ENCODE measurements at places on chromosomes 1 and 21.
A peak's percentile ranks its signal among the peaks of the same experiment; 100 is the strongest.

- no peak for DNase-seq
Observed at GRCh38 chr1:21879928-21880618, 57.0 kb downstream of the HSPG2 start.

DNA sequence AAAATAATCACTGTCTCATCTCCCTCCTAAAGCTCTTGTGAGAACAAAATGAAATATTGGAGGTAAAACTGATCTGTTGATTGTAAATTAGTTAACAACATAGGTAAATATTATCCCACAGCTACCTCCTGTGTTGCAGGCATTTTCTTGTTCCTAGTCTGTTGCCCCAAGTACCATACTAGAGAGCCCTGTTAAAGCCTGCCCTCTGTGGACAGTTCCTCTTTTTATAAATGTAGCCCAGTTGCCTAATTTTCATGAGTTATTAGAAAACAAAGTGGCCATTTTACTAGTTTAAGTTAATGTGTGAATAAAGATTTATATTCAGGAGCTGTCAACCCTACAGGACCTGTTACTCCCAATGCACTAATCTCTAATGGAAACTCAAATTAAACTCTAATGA, 180.0 kb upstream of the KCND3 start:
- no peak for DNase-seq

DNA sequence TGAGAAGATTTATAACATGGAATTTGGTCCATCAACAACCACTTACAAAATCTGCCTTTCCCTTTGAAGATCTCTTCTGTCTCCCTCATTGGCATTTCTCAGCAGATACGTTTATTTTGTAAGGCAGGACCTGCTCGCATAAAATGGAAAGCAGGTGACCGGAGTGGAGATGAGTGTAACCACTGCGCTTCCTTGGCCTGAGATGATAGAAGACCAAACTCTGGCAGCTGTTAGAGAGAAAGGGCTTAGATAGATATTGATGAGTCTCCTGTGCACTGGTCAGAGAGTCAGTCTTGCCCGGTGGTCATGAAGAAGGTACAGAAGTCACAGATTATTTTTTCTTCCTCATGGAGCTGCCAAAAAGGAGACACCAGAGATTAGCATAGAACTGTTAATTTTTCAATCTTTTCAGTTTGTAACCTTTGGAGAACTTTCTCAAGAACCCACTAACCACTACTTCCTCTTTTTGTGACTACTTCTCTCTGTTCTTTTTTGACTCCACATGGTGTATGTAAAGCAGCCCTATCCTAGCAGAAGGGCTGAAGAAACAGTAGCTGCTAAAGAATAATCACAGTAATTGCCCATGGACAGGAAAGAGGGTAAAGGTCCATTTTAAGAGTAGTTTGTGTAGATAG, 47.6 kb downstream of the FCRL3 start:
- DNase-seq = peak; percentile 71

DNA sequence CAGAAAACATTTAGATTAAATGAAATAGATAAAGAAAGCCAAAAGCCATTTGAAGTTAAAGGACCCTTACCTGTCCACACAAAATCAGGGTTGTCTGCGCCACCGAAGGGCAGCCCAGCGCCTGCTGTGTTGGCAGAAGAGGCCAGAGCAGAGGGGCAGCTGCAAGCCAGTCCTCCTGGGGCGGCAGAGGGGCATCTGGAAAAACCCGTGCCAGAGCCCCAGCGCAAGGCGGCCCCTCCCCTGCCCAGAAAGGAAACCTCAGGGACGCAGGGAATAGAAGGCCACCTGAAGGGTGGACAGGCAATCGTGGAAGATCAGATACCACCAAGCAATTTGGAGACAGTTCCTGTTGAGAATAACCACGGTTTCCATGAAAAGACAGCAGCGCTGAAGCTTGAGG, 10.7 kb downstream of the NDUFV3 start:
- no peak for DNase-seq

DNA sequence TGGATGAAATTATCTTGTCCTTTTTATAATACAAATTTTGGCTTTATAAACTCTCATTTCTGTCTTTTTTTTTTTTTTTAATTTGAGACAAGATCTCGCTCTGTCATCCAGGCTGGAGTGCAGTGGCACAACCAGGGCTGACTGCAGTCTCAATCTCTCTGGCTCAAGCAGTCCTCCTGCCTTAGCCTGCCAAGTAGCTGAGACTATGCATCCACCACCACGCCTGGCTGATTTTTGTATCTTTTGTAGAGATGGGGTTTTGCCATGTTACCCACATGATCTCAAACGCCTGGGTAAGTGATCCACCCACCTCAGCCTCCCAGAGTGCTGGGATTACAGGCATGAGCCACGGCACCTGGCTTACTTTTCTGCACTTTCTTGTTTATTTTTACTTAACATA, 7.5 kb downstream of the TOR1AIP1 start:
- no peak for DNase-seq

GRCh38 chr1:3992103-3992556, 92.1 kb upstream of the C1orf174 start:
- DNase-seq = no peak

GRCh38 chr1:156896490-156897033, 3.0 kb downstream of the PEAR1 start:
- no peak for DNase-seq

DNA sequence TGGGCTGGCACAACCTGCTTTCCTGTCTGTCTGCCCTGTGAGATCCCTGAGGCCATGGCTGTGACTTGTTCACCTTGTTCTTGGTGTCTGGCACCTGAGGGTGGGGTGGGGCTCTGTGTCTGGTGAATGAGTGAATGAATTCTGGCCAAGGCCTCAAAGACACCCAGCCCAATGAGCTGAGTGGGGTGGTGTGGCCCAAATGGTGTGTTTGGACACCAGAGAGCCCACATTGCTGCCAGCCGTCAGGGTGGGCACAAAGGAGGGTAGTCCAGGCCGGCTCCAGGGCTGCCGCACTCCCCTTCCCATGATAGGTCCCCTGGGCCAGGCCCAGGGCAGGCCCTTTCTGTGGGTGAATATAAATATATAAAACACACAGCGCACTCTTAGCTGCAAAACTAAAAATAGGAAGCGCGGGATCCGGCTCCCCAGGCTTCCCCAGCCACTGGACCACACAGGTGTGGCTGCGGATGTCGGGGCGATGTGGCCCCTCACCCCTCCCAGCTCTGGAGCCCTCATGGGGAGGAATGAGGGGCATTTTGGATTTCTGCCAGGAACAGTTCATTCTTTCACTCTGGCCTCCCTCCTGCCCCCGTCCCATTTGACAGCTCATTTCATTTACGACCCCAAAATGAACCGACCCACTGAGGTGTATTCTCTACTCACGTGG, 33.3 kb downstream of the RUNX3 start:
- DNase-seq = no peak

GRCh38 chr1:16371725-16372124, 4.7 kb downstream of the SZRD1 start:
- DNase-seq = peak; percentile 83

DNA sequence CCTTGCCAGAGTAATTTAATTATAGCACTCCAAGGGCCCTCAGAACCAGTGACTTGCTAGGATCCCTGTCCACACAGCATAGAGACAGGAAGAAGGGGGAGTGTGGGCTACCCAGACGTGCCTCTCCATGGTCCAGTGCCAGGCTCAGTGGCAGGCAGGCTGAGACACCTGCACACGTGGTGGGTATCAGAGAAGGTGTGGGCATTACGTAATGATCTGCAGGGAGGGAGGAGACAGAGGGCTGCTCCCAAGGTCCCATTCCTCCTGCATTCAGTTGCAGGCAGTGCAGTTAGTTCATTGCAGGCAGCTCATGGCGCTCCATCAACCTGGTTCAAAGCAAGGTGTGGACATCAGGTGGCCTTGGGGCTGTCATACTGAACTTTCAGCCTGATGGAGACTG, 49.9 kb downstream of the C8B start:
- DNase-seq = no peak

GRCh38 chr1:109826930-109827349, 63.2 kb upstream of the EPS8L3 start:
- no peak for DNase-seq

DNA sequence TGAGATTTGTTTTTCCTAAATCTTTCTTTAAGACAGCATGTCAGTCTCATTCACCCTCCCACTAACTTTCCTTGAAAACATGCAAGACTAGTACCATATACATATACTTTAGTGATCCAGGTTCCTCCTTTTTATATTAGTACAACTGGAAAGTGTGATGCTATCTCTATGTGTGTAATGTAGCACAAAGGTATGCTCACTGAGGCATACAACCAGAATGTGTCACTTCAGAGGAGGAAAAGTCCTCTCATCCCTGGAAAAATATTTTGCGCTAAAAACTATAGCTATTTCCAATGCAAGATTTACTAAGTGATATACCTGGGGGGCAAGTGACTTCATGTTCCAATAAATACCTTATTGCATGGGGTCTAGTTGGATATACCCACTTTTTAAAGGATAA, 45.9 kb downstream of the BARHL2 start:
- DNase-seq = no peak

GRCh38 chr1:78375996-78376395, 114.8 kb upstream of the PTGFR start:
- no peak for DNase-seq

DNA sequence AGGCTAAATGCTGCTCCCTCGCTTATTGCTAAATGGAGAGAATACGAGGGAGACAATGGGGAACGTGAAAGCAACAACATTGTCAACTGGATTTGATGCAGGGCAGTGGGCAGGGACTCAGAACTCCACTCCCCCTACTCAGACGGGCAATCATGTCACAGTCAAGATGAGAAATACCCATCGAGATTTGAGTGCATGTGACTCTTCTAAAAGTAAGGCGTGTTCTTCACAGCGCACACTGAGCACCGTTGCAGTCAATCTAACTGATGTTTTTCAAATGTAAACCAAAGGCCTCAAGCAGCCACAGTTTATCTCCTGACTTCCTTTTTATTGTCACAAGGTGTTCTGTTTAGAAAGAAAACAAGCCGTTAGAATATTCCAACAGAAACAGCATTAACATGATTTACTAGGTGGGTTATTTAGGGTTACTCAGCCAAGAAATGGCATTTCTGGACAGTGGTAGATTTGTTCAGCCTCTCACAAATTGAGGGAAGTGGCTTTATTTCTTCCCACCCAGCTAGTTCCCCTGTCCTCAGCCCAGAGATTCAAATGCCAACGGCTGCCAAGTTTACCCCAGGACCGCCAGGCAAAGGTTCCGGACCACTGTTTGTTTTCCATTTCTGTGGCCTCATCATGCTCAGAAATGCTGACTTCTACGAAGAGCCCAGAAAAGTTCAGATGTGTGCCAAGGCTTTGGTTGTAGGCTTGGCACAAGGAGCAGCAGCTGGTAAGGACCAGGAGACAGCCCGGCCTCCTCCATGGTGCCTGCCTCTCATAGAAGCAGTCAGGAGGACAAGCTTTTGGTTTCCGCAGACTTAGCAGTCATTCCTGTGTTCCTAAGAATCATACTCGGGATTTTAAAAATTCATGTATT, 171.4 kb downstream of the KIF26B start:
- no peak for DNase-seq

DNA sequence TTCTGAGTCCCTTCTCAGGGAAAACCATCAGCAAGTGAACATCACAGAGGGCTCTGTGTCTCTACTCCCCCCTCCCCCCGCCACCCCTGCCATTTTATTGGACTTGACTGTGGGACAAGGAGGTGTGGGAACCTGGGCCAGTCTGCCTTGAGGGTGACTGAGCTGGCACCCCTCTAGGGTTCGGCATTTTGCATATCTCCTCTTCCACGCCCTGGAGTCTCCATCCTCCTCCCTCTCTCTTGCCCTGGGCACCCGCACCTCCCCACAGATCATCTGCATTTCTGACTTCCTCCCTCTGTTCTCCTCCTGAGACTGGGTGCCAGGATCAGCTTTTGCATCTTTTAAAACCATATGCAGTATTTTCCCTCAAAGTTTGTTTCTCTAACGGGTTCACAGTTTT, 107.1 kb upstream of the ERRFI1 start:
- no peak for DNase-seq

- no peak for DNase-seq
Observed at GRCh38 chr1:43350976-43351375, 7.8 kb upstream of the CDC20 start.

DNA sequence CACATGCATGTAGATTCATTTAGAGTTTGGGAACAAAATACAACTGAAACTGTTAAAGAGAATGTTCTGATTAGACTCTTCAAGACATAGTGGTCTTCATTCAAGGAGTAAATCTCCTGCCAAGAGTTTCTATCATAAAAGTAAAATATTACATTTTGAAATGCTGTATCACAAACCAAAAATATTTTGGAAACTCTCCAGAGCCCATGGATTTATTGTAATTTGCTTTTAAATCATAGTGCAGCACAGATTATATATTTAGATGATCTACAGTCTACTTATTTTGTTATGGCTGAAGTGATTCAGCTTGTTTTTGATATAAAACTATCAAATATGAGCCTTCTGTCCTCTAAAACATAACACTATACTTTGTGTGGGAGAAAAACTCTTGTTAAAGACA, 105.3 kb downstream of the DISP1 start:
- DNase-seq = no peak

GRCh38 chr21:35204850-35205541, 155.9 kb upstream of the RUNX1 start:
- DNase-seq = peak; percentile 67

DNA sequence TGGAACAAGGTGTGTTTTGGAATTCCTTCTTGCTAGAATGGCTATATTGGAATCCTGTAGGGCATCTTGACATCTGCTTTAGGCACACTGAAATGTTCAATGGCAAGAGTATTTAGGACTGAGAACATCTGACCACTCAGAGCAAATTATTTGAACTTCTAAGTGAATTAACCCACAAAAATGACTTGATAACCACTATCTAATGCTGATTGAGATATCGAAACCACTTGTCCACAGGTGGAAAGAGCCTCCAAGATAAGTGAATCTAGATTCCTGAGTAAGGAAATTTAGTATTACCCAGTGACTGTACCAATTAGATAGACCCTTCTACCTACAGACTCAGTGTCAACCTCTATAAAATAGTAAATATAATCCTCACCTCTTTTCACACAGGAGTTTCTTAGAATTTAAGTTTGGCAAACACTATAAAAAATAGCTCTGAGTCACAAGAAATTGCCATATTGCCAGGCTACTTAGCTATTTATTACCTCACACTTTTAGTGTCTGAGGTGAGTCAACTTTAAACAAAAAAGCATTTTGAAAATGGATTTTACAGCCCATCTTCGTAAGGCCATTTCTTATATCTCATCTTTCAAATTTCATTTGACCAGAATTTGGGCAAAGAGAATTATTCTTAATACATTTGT, 421.8 kb downstream of the PTBP2 start:
- no peak for DNase-seq

DNA sequence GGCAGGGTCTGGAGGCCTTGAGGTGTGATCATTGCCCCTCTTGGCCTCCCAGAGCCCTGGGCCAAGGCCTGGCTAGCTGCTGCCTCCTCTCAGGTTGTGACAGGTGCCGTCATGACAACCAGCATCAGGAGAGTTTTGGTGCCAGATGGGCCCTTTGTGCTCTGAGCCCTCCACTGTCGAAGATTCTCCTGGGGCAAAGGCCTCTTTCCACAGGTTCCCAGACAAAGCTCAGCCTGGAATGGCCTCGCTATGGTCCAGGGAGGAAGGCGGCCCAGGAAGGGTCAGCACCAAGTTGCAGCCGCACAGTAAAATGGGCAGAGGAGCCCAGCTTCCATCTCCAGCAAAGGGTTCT, 78.4 kb downstream of the ALPL start:
- no peak for DNase-seq

Data from inflammatory macrophage treated with lipopolysaccharide for 1 hour (primary cell).